ENCODE measurements at places on chromosomes 3 and 15.

GRCh38 chr3:140093742-140094141, 158.8 kb downstream of the CLSTN2 start:
- no peak for DNase-seq

DNA sequence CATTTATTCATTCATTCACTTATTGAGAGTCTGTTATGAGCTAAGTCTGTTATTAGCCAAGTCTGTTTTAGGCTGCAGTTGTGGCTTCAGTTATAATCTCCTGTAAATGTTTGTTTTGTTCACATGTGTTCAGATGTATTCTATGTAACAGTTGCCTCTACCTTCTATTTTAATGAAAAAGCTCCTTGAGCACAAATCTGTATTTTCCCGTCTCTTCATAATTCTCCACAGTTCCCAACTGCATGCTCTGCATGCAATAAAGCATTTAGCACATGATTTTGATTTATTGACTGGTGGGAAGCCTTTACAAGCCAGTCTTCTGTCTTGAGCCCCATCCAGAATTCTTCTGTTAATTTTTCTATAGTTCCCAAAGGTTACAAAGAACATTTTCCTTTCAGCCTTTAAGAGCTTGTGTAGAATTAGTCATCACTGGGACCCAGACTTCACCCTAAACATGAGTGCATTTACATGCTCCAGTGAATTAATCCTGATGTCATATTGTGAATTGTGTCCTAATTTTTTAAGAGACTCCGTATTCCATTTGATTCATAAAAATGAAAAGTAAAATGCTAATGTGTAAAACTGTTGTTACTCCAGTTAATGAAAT, 122.3 kb upstream of the NR2E3 start:
- DNase-seq = no peak

DNA sequence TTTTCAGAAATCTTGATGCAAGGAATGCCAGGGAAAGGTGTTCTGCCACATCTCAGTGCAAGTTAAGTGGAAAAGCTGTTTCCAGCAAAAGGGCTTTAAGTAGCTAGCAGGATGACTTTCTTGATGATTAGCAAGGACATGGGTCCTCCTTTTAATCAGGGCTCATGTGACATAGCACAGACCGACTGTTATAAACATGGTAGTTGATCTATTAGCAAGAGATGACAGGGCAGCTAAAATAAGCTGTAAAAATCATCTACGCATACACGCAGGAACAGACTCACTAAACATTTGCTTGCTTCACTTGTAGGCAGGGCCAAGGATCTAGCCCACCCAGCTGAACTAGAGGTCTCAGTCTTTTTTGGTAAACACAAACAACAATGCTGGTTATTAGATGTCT, 69.0 kb downstream of the GOLIM4 start:
- DNase-seq = no peak

GRCh38 chr15:84082739-84083138, 152.8 kb upstream of the GOLGA6L4 start:
- DNase-seq = no peak

GRCh38 chr3:175082631-175083030, 223.5 kb downstream of the NAALADL2 start:
- no peak for DNase-seq

GRCh38 chr3:140629357-140630137, 48.3 kb upstream of the TRIM42 start:
- DNase-seq = no peak

- DNase-seq = no peak
Observed at GRCh38 chr3:33047842-33048834, 48.8 kb downstream of the GLB1 start.

- no peak for DNase-seq
Observed at GRCh38 chr15:41773332-41773728, 954 bp upstream of the MAPKBP1 start.

DNA sequence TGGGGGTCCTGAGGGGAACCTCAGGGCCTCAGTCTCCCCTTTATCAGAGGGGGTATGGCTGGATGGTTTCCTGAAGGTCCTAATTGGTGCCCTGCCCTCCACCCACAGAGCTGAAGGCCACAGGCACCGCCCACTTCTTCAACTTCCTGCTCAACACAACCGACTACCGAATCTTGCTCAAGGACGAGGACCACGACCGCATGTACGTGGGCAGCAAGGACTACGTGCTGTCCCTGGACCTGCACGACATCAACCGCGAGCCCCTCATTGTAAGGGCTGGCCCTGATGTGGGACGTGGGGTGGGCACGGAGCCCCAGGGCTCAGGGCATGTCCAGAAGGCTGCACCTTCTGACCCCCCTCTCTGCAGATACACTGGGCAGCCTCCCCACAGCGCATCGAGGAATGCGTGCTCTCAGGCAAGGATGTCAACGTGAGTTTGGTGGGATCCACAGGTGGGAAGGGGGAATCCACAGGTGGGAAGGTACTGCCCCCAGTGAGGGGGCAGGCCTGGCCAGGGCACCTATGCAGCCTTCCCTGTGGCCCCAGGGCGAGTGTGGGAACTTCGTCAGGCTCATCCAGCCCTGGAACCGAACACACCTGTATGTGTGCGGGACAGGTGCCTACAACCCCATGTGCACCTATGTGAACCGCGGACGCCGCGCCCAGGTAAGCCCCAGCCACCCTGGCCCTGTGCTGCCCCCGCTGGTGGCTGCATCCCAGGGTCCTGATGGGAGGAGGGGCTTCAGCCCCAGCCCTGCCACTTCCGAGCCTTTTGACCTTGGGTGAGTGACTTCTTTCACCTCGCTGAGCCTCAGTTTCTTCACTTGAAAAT, 17.5 kb upstream of the GNAT1 start:
- DNase-seq = no peak

- no peak for DNase-seq
Observed at GRCh38 chr3:27659279-27660021, 62.7 kb downstream of the EOMES start.

- peak; percentile 53 for DNase-seq
Observed at GRCh38 chr15:92624401-92624991, 31.1 kb downstream of the FAM174B start.

DNA sequence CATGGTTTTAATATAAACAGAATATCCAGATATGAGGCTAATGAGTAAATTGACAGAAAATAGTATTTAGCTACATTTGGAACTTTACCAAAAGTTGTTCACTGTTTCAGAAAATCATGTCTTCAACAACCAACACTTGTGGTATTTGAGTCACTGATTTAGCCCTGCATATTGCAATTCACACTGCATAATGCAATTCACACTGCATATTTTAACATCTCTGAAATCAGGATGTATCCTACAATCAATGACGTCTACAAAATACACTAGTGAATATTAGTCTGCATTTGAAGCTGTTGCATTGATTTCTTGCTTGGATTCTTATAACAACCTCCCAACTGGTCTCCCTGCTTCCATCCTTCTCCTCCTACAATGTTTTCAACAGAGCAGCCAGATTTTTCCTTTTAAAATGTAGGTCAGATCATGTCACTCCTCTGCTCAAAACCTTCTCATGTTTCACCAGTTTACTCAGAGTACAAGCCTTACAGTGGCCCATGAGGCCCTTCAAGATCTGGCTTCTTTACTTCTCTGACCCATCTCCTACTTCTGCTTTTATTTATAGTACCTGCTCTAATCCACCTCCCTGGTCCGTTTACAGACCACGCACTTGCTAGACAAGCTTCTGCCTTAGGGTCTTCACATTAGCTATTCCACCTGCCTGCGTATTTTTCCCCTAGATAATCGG, 11.4 kb upstream of the RAB11A start:
- no peak for DNase-seq

- DNase-seq = no peak
Observed at GRCh38 chr3:150479370-150479769, 66.9 kb downstream of the SERP1 start.

- DNase-seq = no peak
Observed at GRCh38 chr15:80191198-80191597, 38.4 kb downstream of the FAH start.

- no peak for DNase-seq
Observed at GRCh38 chr3:135491491-135492205, 473.9 kb upstream of the PPP2R3A start.

DNA sequence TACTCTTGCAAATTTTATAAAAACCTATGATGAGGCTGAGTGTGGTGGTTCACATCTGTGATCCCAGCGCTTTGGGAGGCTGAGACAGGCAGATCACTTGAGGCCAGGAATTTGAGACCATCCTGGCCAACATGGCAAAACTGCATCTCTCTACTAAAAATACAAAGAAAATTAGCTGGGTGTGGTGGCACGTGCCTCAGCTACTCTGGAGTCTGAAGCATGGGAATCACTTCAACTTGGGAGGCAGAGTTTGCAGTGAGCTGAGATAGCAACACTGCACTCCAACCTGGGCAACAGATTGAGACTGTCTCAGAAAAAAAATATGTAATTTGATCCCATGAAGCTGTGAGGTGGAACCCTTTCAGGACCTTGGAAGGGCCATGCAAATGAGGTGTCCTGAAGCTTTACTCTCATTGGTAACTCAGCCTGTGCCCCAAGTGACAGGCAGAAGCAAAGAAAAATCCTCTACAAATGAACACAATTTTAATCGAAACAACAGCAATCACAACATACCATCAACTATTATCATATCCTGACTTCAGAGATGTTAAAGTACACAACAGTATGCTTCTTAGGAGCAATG, 84.6 kb upstream of the CDV3 start:
- no peak for DNase-seq

GRCh38 chr3:47849186-47849698, 46.3 kb downstream of the DHX30 start:
- no peak for DNase-seq

DNA sequence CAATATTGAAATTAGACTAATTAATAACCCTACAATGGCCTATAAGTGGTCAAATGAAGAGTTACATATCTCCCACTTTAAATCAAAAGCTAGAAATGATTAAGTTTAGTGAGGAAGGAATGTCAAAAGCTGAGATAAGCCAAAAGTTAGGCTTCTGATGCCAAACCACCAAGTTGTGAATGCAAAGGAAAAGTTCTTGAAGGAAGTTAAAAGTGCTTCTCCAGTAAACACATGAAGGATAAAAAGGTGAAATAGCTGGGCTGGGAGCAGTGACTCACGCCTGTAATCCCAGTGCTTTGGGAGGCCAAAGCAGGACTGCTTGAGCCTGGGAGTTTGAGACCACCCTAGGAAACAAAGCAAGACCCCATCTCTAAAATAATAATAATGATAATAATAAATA, 46.9 kb upstream of the DCUN1D1 start:
- DNase-seq = no peak

- no peak for DNase-seq
Observed at GRCh38 chr3:175355801-175356335, 496.7 kb downstream of the NAALADL2 start.

GRCh38 chr15:79018960-79019359, 71.6 kb downstream of the RASGRF1 start:
- DNase-seq = no peak

DNA sequence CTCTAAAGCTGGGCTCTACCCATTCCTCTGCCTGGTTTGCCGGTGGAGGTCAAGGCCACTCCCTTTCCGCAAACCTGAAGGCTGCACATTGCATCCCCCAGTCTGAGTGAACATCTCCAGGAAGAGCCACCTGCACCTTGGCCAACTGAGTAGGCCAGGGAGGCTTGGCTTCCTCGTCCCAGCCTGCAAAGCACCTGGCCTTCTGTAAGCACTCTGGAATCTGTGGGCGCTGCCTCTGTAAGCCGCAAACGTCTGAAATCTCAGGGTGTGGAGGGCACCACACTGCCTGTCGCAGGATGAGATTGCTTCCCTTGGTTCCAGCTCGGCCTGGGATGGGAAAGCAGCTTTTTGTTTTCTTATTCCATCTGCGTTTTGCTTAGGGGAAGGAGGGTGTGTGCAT, 81.3 kb downstream of the SEC22A start:
- DNase-seq = no peak

DNA sequence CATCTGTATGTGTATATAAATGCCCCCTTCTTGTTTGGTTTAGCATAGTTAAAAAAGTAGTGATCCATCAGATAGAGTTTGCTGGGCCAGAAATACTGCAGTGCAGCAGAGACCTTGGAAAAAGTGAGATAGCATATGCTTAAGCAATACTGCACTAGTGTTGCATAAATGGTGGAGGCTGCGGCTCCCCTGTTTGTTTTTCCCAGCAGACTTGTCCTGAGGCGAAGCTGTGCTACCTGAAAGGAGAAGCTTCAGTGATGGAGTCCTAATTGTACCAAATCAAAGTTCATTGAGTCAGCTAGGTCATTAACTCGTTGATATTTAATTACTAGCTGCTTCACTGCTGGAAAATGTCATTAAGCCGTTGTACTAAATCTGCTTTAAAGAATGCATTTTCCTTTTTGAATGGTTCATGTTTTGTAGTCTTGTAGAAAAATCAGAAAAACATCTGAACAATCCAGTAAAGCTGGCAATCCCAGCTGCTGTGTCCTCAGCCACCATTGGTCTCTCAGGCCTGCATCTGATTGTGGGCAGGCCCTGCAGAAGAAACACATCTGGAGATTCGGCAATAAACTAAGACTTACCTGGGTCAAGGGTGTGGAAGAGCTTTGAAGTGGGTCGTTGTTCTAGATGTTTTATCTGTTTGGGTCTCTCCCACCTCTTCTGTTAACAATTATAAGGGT, 169.6 kb downstream of the B3GALNT1 start:
- DNase-seq = no peak

DNA sequence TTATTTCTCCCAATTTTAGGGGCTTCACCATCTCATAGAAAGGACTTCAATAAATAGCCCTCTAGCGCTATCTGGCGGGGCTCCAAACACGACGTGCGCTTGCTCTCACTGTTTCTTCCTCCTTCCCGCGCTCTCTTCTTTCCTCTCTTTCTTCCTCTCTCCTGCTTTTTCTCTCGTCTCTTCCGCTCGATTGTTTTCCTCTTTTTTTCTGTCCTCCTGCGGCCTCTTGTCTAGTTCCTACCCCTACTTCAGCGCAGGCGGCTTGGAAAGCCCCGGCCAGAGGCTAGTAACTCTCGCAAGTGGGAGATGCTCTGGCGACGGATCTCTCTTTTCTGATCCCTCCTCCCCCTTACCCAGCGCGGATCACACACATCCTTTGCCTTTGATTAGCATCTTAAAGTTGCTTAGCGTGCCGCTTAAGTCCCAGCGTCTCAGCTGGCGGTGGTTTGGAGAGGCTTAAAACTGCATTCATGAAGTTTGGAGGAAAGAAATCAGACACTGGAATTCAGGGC, 6.2 kb upstream of the MEIS2 start:
- no peak for DNase-seq

DNA sequence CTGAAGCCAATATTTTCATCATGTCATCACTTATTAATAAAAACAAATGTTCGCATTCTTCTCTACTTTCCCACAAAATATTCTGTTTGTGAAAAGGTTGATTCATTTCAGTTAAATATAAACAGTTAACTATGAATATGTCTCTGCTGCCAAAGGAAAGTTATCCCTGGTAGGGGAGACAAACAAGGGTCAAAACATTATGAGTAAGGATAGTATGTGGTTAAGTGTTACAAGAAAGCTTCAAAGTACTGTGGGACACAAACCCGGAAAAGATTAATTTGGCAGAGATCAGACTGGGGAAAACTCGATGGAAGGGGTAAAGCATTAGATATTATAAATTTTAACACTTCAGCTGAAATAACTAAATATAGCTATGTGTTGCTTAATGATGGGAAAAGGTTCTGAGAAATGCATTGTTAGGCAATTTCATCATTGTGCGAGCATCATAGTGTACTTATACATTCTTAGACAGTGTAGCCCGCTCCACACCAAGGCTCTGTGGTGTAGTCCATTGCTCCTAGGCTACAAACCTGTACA, 436.5 kb upstream of the TBL1XR1 start:
- DNase-seq = no peak

All from hypothalamus (tissue), 51 donors.